Activated CD8-positive, alpha-beta memory T cell treated with anti-CD3 and anti-CD28 coated beads for 1 hour (primary cell): ENCODE measurements at places on chromosomes 7 and 10.

- DNase-seq = no peak
Measured at GRCh38 chr10:80407812-80408241, 524 bp upstream of the PRXL2A start.

DNA sequence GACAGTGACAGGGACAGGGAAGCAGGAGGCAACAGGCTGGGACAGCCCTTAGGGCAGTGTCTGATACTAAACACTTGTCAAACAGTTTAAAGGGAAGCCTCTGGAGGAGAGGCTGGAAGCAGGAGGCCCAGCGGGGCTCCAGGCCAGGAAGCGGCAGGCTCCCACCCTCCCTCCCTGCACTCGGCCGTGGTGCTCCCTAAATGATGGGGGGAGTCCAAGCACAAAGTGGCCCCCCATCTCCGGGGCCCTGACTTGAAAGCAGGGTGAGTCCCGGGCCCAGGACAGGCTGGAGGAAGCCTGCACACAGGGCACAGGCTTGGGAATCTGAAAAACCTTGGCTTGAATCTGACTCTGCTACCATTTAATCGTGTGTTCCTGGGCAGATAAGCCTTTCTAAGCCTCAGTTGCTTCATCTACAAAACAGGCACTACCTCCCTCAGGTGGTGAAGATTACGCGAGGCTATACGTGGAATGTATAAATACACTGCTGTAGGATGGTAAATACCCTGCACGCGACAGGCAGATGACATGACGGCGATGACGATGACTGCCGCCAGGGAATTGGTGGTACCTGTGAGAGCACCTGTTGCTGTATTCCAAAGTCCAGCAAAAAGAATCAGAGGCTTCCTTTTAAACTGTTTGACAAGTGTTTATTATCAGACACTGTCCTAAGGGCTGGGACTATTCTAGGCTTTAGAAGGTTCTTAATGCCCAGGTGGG lies 34.1 kb downstream of the GBX1 start:
- no peak for DNase-seq

DNA sequence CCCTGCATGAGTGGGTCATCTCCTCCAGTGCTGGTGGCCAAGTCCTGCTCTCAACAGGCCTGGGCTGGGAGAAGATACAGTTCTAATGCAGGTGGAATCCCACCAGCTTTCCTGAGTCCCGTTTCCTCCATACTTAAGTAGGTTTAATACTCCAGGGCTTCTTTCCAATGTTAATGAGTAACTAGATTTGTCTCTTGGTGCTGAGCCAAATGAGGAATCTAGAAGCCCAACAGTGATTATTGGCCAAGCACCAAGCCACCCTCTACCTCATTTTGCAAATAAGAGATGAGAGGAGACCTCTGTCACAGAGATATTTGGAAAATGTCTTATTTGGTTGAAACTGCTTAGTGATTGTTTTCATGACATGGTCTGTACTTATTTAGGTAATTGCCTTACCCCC lies 37.1 kb downstream of the STARD3NL start:
- no peak for DNase-seq

DNA sequence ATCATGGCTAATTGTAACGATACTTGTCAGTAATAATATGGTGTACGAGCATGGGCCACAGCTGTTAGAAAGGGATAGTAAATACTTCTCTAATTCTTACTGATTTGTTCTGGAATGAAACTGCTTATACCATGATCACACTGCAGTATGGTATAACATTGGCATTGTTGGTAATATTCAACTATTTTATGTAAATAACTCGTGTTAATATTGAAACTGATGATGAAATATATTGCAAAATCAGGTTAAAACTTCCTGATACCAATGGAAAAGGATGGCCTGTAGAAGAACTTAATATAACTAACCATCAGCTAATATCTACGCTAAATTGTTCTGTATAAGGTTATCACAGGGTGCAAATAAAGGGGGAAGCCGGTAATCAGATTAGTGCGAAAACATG lies 10.3 kb downstream of the OR2A14 start:
- no peak for DNase-seq

DNA sequence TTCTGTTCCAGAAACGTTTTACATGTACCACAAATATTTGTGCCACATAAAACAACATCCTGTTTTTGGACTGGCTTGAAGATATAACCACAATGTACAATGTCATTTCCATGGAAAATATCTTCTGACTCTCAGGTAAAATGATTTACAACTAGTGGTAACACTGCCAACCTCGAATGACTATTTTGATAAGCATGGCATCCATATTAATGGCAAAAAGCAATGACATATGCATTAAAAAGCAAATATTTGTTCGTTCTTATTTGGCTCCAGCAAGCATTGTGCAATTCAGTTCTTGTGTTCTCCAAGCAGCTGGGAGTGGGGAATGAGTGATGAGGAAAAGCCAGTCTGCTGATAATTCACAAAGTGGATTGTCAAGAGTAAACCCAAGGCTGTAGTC lies 289.0 kb downstream of the PLXDC2 start:
- DNase-seq = no peak

GRCh38 chr7:70597066-70597465 lies 534.9 kb upstream of the GALNT17 start:
- DNase-seq = no peak

DNA sequence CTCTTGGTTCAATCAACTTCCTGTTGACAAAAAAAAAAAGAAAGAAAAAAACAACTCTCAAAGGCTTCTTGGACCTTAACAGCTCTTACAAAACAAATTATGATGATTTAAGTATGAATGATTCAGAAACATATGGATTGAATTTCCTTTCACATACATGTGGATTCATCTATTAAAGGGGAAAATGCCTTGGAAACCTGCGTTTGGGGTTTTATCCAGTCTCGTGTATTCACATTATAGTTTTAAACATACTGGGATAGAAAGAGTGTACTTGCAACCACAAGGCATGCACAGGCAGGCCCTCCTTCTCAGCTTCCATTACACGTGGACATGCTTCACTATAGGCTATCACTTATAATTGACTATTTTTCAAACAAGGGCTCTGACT lies 286.7 kb downstream of the INHBA start:
- no peak for DNase-seq

- DNase-seq = no peak
Measured at GRCh38 chr7:140317597-140317996, 80.7 kb downstream of the SLC37A3 start.

DNA sequence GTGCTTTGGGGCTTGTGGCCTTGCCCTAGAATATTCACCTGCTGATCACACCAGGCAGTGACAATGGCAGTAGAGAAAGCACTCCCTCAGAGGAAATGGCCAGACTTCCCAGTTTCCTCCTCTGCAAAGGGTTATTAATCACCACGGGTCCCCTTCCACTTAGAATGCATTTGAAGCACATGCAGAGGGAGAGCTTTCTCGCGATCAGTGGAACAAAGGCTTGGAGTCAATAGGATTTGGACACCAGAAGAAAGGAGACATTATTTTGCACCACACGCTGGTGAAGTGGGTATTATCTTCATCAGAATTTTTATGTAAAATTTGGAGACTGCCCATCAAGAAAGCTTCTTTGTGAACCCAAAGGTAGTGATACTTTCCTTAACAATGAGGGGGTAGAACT lies 35.4 kb upstream of the INHBA start:
- no peak for DNase-seq

DNA sequence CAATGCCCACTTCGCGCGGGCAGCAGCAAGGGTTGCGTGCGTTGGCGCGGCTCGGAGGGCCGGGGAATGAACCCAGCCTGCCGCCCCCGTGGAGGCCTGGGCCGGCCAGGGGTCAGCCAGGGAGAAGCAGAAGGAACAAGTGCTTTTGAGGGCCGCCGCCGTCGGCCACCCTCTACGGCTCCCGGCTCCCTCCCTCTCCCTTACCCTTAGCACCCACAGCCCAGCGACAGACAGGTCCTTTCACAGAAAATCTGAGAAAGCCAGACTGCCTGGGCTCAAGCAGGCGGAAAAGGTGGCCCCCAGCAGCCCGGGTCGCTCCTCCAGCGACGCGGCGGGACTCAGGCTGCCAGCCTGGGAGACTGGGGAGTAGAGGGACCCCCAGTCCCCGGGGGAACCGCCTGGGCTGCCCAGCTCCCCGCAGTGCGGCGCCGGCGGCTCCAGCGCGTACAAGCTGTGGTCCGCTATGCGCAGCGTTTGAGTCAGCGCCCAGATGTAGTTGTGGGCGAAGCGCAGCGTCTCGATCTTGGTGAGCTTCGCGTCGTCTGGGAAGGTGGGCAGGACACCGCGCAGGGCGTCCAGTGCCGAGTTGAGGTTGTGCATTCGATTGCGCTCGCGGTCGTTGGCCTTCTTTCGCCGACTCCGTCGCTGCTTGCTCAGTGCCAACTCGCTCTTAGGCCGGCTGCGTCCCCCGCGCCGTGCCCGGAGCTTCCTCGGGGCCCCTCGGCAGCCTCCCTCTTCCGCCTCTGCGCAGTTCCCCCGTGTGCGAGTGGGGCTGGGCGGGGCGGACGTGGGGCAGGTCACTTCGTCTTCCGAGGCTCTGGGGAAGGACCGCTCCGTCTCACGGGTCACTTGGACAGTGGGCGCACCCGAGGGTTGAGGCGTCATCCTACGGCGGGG lies 815 bp downstream of the NEUROG3 start:
- no peak for DNase-seq

DNA sequence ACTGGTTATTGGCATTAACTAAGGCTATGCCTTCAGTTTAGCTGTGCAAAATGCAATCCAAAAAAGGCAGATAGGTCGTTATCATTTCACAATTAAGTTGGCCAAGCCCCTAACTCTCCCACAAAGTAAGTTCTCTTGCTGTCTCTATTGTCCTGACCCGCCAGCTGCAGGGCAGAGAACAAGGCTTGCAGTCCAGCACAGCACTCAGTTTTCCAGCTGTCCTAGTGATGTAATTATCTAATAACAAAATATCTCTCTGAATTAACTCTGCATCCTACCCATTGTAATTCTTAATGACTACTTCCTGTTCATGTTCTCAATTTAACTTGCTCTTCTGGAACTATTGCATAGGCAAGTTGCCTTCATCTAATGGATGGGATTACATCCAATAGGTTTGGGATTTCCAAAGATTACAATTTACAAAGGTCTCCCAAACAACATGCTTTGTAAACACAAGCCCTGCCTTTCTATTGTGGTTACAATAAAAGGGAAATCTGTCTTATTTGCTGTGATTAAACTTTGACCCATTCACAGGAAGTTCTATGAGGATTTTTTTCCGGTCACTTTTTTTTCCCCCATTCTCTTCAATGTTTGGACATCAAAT lies 55.2 kb downstream of the CDK6 start:
- DNase-seq = no peak

DNA sequence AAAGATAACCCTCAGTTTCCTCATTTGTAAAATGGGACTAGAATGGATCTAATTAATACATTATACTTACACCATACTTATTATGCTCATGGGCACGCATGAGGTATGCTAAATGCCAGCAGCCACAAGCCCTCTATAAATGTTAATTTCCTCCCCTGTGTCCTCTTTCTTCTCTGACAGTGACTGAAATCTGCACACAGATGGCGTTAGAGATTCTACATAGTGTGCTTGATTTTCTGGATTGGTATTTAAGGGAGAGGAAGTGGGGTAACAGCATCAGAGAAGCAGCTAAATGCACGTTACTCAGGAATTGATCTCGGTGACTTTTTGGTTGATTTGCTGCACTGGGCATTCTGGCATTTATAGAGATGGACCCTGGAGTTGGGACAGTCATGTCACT lies 568.5 kb downstream of the CALN1 start:
- no peak for DNase-seq

DNA sequence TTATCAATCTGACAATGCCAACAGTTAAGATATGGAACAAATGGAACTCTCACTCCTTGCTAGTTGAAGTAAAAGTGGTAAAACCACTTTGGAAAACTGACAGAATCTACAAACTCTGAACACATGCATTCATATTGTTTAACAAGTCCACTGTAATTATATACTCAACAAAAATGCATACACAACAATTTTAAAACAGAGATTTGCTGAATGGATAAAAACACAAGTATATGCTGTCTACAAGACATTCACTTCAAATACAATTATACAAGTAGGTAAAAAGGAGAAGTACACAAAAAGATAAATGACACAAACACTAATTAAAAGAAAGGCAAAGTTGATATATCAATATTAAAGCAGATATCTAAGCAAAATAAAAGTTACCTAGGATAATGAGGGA lies 9.2 kb upstream of the WNT2 start:
- no peak for DNase-seq

- no peak for DNase-seq
Measured at GRCh38 chr10:101835362-101835761, 8.2 kb downstream of the KCNIP2 start.

DNA sequence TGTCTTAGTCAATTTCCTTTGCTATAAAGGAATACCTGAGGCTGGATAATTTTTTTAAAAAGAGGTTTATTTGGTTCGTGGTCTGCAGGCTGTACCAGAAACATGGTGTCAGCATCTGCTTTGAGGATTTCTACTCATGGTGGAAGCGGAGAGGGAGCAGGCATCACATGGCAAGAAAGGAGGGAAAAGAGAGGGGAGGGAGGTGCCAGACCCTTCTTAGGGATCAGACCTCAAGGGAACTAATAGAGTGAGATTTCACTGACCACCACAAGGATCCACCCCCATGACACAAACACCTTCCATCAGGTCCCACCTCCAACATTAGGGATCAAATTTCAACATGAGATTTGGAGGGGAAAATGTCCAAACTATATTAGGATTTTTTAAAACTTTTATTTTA lies 27.0 kb upstream of the AKR1B10 start:
- DNase-seq = no peak

- no peak for DNase-seq
Measured at GRCh38 chr7:117126676-117127075, 173.4 kb downstream of the ST7 start.

DNA sequence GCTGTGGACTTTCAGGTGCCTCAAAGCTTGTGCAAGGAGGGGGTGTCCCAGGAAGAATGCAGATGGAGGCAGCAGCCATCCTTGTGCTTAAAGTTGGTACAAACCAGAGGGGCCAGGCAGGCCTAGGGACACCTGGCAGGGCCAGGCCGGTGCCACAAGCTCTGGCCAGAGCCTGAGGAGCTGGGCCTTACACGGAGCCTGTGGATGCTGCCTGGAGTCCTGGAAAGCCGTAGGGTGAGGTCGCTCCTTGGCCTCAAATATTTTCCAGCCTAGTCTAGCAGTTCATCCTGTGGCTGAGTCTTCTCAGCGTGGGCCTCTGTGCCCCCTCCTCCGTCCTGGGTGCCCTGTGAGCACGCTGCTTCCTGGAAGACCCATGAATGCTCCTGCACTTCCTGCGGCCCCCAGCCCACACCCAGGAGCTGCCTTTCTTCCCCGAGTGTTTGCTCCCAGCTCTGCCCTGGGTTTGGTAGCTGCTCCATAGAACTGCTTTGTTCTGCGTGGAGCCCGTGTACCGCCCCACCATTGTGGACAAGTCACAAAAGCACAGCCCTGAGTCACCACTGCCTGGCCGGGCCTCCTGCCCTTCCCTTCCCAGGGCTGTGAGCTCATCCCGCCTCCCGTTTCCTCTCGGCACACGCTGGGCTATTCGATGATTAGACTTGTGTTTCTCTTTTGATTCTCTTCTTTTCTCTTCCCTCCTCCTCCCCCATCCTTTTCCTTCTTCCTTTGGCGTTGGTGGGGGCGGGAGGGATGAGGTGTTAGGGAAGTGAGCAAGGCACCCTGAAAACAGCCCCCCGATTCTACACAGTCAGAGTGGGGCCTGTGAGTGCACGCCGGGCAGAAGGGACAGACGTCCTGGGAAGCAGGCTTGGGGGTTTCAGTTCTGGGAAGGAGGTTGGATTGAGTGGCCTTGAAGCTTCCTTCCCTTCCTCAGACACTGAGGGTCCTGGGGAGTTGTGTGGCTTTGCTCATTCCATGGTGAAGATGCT lies 73.2 kb upstream of the SHH start:
- no peak for DNase-seq
